ENCODE measurements at places on chromosomes 3 and 15. TPM values are rescaled to one million over a fixed set of nuclear protein-coding genes. Genes with fewer than 3 reads are reported as not detected.

OR5AC2 gene
- not detected for total RNA-seq

CHCHD4 gene
- total RNA-seq, result 9.8 TPM

TMC3 gene
- total RNA-seq, result not detected

CYP19A1 gene
- 0.07 TPM for total RNA-seq

CCDC9B gene
- 2.1 TPM for total RNA-seq

SLC27A2 gene
- total RNA-seq, result 0.22 TPM

FOXL2 gene
- not detected for total RNA-seq

SKOR1 gene
- 0.64 TPM for total RNA-seq

KIF7 gene
- 0.22 TPM for total RNA-seq

RPP25 gene
- total RNA-seq, result 4.3 TPM

TP63 gene
- total RNA-seq, result 3.9 TPM

SAXO2 gene
- 15.2 TPM for total RNA-seq

TRPC1 gene
- 1.3 TPM for total RNA-seq

WDR72 gene
- total RNA-seq, result not detected

CPN2 gene
- total RNA-seq, result not detected

All from activated B cell treated with CpG ODN at 0.5 μM for 24 hours (primary cell).